ENCODE measurements at places on chromosomes 3 and 15.
A peak's percentile ranks its signal among the peaks of the same experiment; 100 is the strongest.

GRCh38 chr3:168155303-168155702 lies 59.6 kb upstream of the GOLIM4 start:
- no peak for DNase-seq

DNA sequence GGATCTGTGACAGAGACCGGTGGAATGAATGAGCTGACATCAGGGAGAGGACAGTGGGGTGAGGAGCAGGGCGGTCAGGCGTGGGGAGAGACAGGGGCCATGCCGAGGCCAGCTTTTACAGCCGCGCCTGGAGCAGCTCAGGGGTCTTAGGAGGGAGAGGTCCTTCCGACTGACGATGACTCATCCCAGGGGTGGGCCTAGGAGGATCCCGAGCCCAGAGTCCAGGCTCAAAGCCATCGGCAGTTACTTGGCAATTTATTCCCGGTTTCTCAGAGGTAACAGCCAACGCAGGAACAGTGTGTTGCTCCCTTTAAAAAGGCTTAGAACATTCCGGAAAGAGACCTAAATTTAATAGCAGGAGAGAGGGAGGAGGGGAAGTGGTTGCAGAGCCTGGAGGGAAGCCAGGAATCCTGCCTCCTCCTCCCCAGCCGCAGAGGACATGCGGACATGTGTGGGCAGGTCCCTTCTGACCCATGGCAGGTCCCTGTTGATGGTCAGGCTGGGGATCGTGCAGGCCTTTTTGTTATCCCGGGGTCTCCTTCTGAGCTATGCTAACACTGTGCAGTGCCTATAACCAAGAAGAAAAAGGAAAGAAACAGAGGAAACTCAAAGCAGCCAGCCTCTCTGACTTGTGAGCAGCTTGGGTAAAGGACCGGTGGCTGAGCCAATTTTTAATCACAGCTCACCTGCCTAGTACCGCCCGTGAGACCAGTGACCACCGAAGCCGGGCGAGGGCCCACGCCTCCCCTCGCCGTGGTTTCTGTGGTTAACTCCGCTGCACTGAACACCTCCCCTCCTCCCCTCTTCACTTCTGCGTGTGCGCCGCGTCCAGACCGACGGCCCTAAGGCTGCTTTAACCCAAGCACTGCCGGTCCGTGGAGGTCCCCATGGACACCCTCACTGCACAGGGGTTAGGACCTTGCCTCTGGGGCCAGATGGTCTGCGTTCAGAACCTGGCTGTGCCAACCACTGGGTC lies 392.4 kb upstream of the PROK2 start:
- no peak for DNase-seq

DNA sequence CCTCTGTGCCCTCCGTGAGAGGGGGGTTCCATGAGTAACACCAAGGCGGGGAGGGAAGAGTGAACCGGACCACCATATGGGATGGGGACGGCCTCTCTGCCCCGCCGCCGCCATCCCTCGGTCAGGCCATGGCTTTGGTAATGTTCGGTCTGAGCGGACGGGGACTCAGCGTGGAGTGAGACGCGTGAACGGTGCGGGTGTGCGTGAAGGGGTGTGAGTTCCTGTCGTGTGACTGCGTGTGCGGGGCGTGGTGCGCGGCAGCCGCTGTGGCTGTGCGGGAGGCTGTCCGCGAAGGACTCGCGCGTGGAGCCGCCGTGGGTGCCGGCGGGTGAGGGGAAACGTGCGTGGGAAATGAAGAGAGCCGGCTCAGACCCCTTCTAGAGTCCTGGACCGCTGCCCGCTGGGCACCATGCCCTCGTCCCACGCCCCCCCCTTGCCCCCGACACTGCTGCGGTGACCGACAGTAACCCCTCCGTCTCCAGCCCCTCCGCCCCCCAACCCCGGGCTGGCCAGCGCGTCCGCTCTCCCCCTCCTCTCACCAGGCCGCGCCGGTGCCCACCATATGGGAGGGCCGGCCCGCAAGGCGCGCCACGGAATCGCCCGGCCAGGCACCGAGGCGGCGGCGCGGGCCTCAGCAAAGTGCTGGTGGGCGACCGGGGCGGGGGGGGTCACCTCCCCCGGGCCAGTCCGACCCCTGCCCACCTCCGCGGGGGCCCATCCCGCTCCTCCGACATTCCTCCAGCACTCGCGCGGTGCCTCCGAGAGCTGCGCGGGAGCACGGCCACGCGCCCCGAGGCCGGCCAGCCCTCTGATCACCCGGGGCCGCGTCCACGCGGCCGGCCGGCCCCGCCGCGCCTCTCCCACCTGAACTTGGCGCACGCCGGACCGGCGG lies 589 bp downstream of the KLF15 start:
- no peak for DNase-seq

DNA sequence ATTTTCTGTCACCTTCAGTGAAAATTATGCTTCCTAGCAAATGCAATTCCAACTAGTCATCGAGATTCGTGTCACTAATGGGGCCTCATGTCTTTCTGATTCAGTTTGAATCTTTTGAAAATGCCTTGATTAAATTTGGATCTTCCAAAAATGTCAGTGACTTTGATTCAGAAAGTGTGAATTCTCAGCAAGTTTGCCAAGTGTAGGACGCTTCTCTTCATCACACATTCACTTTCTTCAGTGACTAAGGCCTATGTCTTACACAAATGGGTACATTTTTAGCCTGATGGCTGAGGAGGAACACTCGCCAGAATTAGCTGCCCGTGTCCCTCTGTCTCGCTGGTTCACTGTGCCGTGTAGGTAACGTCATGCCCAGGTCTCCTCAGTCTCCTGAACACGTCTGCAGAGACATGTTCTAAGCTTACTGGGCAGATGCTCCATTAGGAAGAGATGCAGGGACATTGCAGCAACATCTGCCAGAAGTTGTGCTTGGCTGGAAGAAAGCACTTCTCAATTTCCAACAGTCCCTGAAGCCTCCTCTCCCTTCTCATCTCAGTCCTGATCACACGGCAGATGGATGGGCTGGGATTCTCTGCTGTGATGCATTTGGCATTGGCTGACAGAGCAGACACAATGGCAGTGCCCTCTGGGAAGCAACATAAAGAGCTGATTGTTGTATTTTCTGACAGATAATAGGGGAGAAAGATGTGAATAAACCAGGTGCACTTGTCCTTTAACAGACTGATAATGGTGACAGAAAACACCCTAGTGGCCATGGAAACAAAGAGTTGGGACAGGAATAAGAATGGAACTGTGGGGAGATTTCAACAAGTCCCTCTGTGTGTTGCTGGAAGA lies 29.1 kb upstream of the LYZL4 start:
- DNase-seq, result no peak

DNA sequence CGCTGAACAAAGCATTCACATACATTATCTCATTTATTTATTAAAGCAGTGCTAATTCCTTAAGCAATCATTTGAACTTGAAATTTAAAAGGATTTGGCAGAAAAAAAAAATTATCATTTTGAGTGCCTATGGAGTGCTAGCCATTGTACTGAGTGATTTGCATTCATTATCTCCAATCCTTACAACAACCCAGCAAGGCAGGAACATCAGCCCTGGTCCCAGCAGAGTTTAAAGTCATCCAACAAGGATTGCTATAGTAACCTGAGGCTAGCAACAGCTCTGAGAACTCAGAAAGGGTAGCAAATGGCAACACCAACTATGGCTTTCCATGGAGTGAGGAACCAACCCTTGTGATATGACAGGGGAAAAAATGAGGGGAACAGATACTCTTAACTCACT lies 237.6 kb upstream of the SETMAR start:
- DNase-seq, result no peak

GRCh38 chr3:115855911-115856310 lies 232.6 kb downstream of the GAP43 start:
- no peak for DNase-seq

DNA sequence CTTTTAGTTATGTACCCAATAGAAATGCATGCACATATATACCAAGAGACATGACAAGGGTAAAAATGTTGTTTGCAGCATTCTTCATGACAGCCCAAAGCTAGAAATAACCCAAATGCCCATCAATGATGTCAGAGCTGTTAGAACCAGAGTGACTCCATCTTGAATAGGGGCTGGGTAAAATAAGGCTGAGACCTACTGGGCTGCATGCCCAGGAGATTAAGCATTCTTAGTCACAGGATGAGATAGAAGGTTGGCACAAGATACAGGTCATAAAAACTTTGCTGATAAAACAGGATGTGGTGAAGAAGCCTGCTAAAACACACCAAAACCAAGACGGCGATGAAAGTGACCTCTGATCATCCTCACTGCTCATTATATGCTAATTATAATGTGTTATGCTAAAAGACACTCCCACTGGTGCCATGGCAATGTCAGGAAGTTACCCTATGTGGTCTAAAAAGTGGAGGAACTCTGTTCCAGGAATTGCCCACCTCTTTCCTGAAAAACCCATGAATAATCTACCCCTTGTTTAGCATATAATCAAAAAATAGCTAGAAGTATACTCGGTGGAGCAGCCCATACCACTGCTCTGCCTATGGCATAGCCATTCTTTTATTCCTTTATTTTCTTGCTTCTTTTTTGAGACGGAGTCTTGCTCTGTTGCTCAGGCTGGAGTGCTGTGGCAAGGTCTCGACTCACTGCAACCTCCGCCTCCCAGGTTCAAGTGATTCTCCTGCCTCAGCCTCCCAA lies 32.9 kb downstream of the ZBTB11 start:
- peak; percentile 2 for DNase-seq

- DNase-seq, result no peak
Measured at GRCh38 chr15:98289747-98290146, 329.2 kb downstream of the ARRDC4 start.

DNA sequence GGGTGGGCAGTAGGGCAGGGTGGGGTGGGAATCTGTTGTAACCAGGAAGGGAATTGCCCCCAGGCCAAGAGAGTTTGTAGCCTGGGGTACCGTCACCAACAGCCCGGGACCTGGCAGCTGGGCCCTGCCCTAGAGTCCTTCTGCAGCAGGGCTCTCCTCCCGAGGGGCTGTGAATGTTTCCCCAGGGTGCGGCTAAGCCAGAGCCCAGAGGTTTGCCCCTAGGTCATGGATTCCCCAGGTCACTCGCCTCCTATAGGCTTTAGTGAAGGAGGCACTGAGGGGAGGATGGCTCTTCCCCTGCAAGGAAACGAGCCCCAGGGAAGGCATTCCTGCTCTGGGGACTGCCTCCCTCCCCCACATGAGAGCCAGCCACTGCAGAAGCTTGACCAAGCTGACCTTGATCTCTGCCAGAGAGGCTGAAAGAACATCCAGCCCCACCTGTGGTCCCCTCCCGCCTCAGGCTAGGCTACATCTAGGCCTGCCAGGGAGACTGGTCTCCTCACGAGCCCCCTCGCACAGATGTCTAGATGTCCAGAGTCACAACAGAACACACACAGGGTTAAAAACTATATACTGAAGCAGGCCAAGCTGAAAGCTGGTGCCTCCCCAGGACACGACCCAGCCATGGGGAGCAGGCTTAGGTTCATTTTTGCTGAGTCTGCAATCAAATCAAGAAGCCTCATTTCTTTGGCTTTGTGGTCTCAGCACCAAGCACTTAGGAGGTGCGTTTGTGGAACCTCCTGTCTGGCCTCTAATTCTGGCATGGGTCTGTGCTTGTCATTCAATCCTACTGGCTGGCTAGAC lies 69.1 kb upstream of the TAMM41 start:
- DNase-seq, result no peak

GRCh38 chr3:134959516-134959915 lies 164.5 kb downstream of the EPHB1 start:
- no peak for DNase-seq

DNA sequence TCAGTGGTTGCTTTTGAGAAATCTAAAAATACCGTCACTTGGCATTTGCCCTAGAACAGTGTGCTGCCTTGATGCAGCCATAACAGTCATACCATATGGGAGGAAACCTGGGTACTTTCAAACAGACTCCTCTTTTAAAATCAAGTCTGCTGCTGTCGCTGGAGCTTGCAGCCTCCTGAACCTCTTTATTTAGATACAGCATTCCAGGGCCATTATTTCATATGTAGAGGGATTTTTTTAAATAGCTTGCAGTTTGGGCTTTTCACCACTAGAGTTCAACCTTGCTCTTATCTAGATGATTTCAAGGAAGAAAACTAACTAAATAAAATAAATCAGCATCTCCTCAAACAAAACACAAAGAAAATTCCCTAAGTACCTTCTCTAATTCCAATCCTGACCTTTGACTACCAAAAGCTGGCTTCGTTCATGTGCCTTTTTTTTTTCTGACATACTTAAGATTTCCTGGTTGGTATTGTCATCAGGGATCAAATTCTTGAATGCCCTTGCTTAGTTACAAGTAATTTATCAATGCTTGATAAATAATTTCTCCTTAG lies 111.6 kb downstream of the KBTBD8 start:
- no peak for DNase-seq

- no peak for DNase-seq
Measured at GRCh38 chr3:86563400-86563970, 427.5 kb downstream of the VGLL3 start.

GRCh38 chr15:40103864-40104271 lies 4.8 kb downstream of the BMF start:
- no peak for DNase-seq

DNA sequence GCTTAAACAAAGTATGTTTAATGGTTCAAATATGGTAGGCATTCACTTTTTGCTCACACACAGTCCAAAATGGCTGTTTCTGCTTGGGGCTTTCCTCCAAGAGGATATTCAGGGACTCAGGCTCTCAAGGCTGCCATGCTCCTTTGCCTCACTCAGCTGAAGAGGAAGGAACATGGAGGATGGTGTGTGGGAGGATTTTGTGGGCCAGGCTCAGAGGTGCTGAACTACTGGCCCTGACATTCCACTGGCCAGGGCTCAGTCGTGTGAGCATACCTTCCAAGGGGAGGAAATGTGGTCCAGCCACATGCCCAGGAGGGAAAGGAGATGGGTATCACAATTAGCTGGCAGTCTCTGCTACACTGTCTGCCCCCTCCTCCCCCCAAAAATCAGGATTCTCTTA lies 8.7 kb downstream of the PXYLP1 start:
- DNase-seq, result no peak

- DNase-seq, result peak; percentile 6
Measured at GRCh38 chr3:179272385-179272784, 21.5 kb upstream of the KCNMB3 start.

GRCh38 chr3:35335703-35336102 lies 303.6 kb upstream of the ARPP21 start:
- no peak for DNase-seq

DNA sequence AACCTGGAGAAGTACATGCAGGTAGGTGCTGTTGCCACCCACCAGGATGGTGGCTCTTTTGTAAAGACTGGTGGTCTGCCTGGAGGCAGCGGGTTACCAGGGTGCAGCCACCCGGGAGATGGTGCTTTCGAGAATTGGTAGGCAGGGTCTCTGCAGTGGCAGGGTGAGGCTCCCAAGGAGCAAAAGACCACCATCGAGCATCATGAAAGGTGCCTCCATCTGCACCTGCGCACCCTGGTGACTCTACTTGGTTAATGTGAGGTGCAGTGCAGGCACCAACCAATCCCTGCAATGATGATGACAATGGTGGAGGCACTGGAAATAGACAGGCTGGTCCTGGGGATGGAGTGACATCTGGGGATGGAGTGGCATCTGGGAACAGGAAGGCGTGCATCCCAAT lies 236.7 kb downstream of the ADAMTS17 start:
- no peak for DNase-seq

DNA sequence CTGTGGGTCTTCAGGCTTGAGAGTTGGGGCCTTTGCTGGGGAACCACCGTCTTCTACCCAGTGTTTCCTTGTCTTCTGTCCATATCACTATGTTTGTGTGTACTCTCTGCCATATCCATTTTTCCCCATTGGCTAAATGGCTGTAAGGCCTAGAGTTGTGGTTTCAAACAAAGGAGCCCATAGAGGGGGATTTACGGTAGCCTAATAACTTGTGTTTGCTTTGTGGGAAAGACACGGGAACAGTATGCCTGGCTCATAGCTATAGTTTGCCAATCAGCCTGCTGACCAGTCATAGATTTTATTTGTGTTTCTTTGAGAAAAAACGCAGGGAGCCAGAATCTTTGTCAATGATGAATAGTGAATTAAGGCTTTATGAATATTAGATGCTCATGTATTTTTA lies 554.8 kb downstream of the NAALADL2 start:
- DNase-seq, result no peak

- no peak for DNase-seq
Measured at GRCh38 chr3:2246873-2247648, 148.4 kb downstream of the CNTN4 start.

Measured in SW 1271 (cell line).